ENCODE measurements at places on chromosomes 3 and 15.

- no peak for DNase-seq
Measured at GRCh38 chr15:45265506-45265905, 13.5 kb downstream of the SLC28A2 start.

DNA sequence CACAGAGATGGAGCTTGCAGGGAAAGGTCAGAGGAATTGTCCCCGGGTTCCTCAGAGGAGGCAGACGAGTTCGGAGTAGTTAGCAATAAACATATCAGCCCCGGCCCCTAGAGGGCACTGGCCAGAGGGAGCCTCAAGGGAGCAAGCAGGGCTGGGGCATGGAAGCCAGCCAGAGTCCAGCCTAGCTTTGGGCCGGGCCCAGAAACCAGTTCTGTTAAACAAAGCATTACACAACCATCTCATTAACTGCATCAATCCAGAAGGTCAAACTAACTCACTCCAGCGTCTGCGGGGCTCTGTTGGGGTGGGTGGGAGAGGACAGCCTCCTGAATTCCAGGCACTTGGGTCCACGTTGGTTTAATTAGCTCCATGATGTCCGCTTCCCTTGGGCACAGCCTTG lies 41.0 kb upstream of the IREB2 start:
- DNase-seq, result no peak

- no peak for DNase-seq
Measured at GRCh38 chr3:24296441-24297205, 198.0 kb downstream of the THRB start.

DNA sequence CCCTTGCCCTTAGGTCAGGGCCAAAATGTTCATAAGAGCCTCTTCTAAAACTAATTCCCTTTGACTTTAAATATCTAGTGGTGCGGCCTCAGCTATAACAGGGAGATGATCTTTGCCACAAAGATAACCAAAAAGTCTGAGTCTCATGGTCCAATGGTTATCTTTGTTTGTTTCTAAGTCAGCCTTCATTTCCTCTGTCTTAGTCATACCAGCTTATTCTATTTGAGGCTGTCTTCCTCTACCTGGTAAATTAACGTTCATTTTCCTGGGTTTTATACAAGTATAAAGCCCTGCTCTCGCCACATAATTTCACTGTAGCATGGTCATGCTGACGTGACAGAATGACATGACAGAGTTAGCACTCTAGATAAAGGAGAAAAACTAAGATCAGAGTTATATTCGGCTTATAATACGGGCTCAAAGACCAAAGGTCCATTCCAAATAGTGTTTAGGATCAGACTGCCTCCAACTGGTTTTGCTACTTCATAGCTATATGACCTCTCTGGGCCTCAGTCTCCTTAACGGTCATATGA lies 18.4 kb downstream of the ZNF860 start:
- DNase-seq, result no peak

- DNase-seq, result peak; percentile 21
Measured at GRCh38 chr3:139120086-139121056, 75.7 kb upstream of the PRR23C start.

- no peak for DNase-seq
Measured at GRCh38 chr15:84016371-84016770, 219.2 kb upstream of the GOLGA6L4 start.

DNA sequence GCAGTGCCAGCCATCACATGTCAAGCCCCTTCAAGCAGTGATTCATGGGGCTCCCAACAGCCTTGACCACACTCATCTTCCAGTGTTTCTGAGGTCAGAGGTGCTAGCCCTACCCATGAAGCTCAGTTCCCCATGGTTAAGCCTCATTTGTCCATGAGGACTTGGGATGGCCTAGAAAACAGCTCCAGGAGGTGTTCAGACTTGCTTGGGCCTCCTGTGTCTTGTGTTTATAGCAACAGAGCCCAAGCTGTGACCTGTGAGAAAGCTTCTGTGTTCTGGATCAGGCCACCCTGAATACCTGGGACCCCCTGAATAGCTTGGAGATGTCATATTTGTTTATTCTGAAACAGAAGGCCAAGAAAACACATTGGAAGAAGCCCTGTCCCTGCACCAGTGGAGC lies 36.7 kb downstream of the LARP6 start:
- DNase-seq, result no peak

- DNase-seq, result no peak
Measured at GRCh38 chr3:134309987-134310700, 59.5 kb upstream of the RYK start.

GRCh38 chr3:99523431-99524127 lies 114.8 kb upstream of the COL8A1 start:
- no peak for DNase-seq

GRCh38 chr3:172517859-172518466 lies 5.3 kb downstream of the TNFSF10 start:
- no peak for DNase-seq

GRCh38 chr3:45499529-45499928 lies 95.0 kb upstream of the LIMD1 start:
- DNase-seq, result peak; percentile 56

DNA sequence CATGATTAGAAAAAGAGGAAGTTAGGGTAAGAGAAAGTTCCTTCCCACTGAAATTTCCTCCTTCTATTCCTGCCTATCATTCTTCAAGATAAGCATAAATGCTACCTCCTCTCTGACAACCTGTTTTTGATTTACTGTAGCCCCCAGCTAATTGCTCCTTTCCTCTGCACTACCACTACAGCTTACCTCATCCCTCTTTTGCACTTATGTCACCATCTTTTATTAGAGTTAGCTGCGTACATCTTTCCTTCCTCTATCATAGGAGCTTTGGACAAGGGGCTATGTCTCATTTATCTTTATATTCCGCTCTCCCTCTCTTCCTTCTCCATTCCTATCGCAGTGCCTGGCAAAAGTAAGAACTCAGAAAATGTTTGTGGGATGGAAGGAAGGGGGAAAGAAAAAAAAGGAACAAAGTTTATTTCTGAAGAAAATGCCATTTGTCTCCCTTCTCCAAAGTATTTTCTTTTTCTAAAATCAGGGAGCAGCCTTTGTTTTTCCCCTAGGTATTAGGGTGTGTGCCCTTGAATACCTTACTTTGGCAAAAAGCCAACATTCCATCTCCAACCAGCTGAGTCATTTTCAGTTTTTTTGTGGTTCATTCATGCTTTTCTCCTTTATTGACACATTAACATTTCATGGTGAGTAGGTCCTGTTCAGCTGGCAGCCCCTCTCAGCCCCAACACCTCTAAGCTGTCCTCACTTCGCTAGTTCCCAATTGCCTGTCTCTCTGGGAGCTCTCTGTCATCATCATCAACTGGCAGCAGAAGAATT lies 87.6 kb upstream of the SOX2 start:
- peak; percentile 46 for DNase-seq

DNA sequence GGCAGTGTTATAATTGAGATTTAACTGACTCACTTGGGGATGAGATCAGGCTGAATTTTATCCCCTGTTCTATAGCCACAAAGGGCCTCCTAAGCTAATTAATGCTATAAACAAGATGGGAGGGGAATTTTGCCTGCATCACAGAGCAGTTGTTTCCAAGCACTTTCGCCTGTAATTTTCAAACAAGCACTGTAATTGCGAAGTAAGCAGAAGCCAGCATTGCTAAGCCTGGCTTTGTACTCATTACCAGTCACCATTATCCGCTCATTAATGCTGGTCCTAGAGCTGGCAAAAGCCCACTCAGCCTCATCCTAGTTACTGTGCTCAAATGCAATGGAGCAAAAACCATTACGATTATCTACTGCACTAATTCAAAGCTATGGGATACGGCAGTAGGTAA lies 356.6 kb upstream of the UBE2E2 start:
- DNase-seq, result no peak

DNA sequence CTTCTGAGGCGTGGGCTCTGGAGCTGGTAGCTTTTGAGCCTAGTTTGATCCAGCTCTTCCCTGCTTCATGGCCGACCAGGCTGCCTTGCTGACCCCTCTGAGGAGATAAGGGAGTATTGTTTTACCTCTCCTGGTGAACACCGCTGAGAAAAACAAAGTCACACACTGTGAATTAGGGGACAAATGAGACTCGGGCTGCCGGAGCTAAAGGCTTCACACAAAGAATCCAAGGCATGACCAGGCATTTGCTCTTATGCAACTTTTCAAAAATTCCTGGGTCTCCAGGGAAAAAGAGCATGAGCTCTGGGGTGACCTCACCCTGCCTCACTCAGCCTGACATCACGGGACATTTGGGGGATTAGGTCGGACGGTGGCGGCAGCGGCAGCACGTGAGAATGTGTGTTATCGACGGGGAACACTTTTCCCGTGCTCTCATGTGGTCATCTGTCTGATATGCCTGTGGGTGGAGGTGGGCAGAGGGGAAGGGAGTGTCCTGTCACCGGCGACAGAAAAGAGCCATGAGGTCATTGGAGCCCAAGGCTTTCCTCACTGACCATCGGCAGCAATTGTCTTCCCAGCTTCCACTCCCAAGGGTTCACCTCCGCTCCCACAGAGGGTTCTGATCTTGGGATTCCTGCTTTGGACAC lies 61.0 kb downstream of the TMEM44 start:
- peak; percentile 81 for DNase-seq

DNA sequence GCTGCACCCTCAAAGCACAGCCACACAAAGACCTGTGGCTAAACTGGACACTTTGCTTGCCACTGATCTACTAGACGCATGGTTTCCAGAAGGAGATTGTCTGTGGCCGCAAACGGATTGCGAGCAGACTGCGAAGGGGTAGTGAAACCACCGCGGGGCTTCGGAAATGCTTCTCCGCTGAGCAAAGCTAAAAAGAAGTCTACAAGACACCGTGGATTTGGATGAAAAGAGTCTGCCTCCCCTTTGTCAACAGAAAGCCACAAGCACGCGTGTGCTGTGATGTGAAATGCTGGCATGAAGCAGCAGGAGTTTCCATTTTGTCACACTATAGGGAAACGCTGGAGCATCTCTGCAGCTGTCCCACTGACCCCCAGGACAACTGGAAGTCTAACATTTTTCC lies 63.0 kb downstream of the TMEM44 start:
- DNase-seq, result no peak

GRCh38 chr15:98823012-98823458 lies 174.7 kb downstream of the IGF1R start:
- DNase-seq, result no peak

- DNase-seq, result no peak
Measured at GRCh38 chr3:15164340-15164739, 41.7 kb upstream of the CAPN7 start.

- DNase-seq, result no peak
Measured at GRCh38 chr15:85825719-85826118, 31.0 kb upstream of the KLHL25 start.

- no peak for DNase-seq
Measured at GRCh38 chr3:35705904-35706303, 66.6 kb downstream of the ARPP21 start.

- no peak for DNase-seq
Measured at GRCh38 chr15:83515164-83515563, 68.0 kb downstream of the SH3GL3 start.

All from kidney capillary endothelial cell (primary cell).